ENCODE measurements at places on chromosomes 1 and 21.

GRCh38 chr1:219149009-219149577 lies 24.6 kb upstream of the LYPLAL1 start:
- DNase-seq = no peak

DNA sequence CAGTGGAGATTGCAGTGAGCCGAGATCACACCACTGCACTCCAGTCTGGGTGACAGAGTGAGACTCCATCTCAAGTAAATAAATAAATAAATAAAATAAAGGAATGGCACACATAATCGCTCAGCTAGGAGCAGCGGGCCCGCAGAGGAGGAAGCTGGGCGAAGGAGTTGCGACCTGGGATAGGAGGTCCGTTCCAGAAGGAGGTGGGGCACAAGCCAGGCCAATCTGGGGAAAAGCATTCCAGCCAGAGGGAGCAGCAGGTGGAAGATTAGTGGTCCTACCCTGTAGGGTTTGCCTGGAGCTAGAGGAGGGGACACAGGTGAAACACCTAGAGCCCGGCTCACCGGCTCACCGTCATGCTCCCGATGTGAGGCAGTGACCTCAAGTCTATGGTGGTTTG lies 40.3 kb upstream of the CASZ1 start:
- DNase-seq = no peak

- no peak for DNase-seq
These were observed 57.4 kb downstream of the SLC66A1 start for GRCh38 chr1:19369396-19370090.

DNA sequence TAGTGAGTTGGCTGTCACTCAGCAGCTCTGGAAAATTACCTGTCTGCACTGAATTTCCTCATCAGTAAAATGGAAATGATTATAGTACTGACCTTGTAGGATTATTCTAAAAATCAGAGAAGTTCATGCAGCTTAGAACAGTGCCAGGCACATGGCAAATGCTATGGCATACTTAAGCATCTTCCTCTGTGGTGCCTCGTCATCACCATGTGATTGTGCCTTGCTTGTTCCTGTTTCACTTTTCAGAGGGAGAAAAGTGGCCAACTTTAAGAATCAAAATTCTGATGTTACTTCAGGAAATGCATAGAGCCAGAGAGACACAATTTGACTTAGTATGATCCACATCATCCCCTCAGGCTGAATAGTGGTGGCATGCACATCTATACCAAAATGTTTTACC lies 203.6 kb downstream of the ROR1 start:
- no peak for DNase-seq

DNA sequence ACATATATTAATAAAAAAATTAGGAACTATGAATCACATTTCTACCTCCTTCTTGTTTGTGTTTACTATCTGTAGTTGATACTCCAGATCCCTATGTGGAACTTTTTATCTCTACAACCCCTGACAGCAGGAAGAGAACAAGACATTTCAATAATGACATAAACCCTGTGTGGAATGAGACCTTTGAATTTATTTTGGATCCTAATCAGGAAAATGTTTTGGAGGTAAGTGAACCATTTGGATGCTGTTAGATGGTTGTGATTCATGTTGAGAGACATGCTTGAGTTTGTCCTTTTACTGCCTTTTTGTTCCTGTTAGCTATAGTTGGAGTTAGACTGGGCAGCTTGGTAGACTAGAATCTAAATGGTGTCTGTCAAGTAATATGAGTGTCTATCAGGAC lies 64.2 kb downstream of the PLA2G4A start:
- DNase-seq = no peak

DNA sequence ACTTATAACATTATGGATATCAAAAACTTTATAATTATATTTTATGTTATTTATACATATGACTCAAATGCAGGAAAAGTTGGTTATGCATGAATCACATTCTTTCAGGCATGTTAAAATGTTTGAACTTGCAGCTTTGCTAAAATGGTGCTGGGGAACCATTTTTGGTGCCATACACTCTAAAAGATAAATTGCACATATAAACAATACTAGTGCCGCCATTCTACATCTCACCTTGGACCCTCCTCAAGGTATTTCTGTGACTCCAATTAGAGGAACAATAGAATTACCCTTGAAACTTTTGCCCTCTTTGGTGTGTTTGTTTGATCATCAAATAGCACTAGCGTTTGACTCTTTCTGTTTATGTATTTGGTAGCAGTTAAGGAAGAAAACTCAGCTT lies 997 bp downstream of the PRKACB start:
- DNase-seq = no peak
